ENCODE measurements at places on chromosomes 2 and 18.

DNA sequence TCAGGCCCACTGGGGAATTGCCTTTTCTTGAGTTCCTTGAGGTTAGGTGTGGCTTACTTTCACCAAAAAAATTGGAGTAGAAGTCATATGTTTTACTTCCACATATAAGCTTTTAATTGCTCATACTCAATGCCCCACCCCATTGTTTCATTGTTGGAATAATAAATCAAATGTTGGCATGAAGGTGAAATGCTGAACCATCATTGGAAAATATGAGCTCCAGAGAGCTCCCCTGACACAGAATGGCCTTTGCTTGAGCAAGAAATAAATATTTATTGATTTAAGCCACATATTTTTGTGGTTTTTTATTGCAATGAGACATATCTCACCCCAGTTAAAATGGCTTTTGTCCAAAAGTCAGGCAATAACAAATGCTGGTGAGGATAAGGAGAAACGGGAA is 167.3 kb upstream of the SRD5A2 start:
- DNase-seq: no peak

GRCh38 chr2:83516503-83516902 is 942.6 kb downstream of the SUCLG1 start:
- DNase-seq: no peak

DNA sequence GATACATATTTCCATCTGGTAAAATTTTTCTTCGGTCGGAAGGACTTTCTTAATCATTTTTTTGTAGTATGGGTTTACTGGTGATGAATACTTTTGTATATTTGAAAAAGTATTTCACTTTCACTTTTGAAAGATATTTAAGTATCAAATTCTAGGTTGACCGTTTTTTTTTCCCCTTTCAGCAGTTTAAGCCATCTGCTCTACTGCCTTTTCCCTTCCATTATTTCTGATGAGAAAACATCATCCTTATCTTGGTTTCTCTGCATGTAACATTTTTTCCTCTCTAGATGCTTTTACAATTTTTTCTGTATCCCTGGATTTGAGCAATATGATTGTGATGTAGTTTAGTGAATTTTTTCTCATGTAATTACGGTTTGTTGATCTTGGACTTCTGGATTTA is 87.0 kb downstream of the MTX2 start:
- DNase-seq: no peak

- DNase-seq: no peak
Measured at GRCh38 chr2:109069331-109070194, 59.4 kb upstream of the SH3RF3 start.

Measured in omental fat pad (tissue), 4 donors.